ENCODE measurements at places on chromosomes 2 and 18. TPM values are rescaled to one million over a fixed set of nuclear protein-coding genes. Genes with fewer than 3 reads are reported as not detected.

Gene MBD2
- 58.9 TPM for total RNA-seq

DNA sequence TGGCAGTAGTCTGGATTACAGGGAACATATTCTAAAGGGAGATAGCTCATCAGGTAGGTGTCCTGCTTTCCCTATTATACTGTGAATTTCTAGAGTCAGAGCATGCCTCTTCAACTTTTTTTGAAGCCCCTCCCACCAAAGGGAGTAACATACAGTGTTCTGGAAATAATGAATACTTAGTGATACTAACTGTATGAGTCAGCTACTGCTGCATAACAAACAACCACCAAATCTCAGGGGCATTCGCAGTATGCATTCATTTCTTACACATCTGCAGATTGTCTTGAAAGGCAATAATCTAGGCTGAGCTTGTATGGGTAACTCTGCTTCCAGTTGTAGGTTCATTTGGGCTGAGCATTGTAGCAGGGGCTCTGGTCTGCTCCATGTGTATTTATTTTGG, 409.7 kb upstream of the SPRED2 start:
- no peak for DNase-seq

DNA sequence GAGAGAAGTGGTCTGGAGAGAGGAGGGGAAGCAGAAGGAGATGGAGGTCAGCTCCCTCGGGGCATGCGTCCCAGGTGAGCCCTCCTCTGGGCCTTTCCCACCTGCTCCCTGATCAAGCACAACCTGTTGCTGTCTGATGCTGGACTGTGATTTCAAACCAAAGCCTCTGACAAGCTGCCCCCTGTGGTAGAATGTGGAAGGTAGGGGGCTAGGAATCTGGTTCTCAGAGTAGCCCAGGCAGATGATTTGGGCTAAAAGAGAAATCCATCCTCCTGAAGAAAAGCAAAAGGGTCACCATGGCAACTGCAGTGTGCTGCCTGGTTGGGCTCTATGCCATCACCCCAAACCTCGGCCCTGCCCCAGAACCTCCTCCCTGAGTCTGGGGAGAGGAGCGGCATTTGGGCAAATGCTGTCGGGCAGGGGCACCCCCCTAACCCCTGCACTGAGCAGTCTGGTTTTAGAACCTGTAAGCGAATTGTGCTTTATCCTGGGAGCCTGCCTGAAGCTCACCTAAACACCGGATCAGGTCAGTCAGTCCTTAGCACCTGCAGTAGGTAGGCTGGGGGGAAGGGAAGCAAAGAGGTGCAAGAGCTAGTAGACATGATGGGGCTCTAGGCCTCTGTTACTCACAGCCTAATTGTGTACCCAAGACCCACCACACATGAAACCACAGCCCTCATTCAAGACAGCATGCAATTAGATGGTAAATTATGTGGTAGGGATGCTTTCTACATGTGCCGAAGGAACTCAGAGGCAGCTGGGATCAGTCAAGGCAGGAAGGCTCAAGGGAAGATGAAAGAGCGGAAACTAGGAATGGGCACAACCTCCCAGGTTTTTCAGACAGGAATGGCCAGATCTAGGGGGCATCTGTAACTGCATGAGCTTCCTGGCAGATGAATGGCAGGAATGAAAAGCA, 83.5 kb downstream of the DNMT3A start:
- DNase-seq, result no peak

Gene DES
- total RNA-seq, result not detected

DNA sequence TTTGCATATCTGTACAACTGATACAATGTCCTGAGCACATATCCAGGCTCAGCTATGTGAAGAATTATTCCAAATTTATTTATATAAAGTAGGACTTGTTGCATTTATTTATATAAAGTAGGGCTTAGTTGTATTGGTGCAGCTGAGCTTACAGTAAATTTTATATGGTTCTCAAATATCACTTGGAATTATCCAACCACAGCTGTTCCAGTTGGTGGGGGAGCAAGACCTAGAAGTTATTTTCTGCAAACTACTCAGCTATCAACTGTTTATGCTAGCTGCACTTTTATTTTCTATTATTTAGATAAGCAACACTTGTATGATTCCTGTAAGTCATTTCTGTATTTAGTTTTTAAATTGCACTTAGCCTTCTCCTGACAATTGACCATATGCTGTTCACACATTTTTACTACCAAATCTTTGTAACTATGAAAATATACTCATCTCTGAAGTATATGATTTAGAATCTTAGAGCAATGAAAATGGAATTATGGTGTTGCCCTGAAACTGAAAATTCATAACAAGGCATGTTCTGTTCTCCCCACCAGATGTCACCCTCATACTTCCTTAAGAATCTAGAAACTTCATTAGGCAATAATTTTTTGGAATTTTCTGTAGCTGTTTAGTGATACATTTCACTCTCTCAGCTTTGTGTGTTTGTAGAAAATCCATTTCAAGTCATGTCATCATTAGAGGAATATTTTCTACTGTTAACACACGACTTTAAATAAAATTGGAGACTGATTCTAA, 157.0 kb upstream of the CBLN2 start:
- no peak for DNase-seq

Gene POTEJ
- 0.07 TPM for total RNA-seq

DNA sequence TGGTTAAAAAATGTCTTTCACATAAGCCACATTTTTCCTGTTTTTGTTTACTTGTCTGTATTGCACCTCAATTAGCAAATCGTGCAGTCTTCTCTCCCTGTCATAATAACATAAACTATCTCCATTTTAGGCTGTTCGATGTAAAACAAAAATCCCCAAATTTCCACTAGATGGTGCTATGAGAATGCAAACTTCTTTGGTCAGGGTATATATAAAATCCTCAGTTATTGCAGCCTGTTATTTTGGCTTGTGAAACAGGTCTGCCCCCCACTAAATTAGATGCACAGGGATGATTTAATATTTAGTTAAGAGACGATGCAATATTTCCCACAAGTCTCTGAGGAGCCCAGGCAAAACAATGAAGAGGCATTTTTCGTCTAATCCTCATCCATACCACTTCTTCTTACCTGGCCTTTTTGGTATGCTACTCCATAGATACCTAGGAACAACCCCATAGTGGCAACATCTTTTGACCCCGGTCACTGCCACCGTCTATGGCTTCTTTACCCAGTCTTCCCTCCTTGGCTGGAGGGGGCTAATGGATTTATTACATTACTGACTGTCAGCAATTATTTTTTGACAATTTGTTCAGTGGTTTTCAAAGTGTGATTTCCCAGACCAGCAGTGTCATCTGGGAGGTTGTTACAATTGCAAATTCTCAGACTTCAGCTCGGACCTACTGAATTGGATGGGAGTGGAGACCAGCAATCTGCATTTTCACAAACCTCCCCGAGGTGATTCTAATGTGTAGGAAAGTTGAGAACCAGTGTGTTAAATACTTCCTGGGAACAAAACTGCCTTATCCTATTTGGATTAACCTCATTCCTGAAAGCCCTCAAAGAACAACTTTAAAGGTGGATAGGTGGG, 117.4 kb upstream of the CWC22 start:
- DNase-seq, result peak; percentile 5

Gene LAMA3
- total RNA-seq, result 4.7 TPM

- DNase-seq, result no peak
These were observed 315.0 kb downstream of the PARD3B start for GRCh38 chr2:204860274-204860673.

DNA sequence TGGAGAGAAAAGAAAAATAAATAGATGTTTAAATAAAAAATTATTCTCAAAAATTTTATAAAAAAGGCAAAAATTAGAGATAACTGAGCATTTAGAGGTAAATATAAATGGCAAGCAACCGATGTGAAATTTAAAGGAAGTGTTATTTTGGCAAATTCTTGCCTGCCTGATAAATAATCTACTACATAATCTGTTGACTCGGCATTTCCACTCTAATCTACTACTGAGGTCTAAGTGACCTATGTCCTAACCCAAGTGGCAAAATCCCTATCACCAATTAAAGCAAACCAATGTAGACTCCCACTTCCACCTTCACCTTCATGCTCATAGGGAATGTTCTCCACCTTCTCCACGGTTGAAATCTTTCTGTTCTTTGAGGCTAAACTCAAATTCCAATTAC, 1124.1 kb upstream of the CDH2 start:
- no peak for DNase-seq

Data from pulmonary artery endothelial cell (primary cell).